ENCODE measurements at places on chromosomes 3 and 15.

DNA sequence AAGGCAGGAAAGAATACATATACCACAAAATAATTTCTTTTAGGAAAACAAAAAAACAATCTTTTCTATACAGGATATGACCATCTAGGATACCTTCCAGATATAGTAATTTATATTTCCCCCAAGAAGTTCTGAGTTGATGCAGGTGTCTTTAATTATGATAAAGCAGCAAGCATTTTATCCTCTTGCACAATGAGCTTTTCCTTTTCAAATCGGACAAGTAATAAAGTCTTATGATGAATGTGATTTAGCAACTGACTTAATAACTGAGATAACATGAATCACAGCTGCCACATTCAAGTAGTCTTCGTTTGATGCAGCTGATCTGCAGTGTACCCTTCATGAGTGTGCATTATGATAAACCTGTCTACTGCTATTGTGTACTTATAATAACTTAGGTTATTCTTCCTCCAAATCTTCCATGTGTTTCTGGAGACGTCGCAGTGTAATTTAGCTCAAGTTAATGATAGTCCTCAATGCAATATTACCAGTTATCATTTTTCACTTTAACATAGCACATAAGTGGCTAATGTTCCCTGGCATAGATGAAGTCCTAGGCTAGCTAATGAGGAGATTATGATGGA lies 260.3 kb upstream of the MRPL3 start:
- no peak for DNase-seq

DNA sequence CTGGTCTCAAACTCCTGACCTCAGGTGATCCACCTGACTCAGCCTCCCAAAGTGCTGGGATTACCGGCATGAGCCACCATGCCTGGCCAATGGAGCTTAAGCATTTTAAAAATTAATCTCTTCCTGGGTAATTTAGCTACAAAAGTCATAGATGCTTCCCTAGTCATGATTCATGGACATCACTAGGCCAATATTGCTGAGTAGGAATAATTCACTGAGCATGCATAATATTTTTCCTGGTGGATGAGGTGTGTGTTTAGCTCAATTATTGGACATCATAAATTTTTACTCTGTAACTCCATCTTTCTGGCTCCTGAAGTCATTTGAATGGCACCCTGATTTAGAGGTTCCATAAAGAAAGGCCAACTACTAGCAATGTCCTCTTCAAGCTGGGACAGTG lies 512.9 kb upstream of the AGTR1 start:
- no peak for DNase-seq

- DNase-seq, result no peak
Observed at GRCh38 chr3:195052939-195053338, 218.0 kb downstream of the XXYLT1 start.

- no peak for DNase-seq
Observed at GRCh38 chr3:71310359-71310979, 273.1 kb downstream of the FOXP1 start.

- no peak for DNase-seq
Observed at GRCh38 chr15:77352887-77353286, 67.0 kb downstream of the PEAK1 start.

- no peak for DNase-seq
Observed at GRCh38 chr15:80605591-80606150, 89.4 kb upstream of the ABHD17C start.

- no peak for DNase-seq
Observed at GRCh38 chr3:49248840-49249227, 28.2 kb downstream of the C3orf62 start.

GRCh38 chr3:140351466-140351865 lies 326.4 kb upstream of the TRIM42 start:
- no peak for DNase-seq

- no peak for DNase-seq
Observed at GRCh38 chr15:62740141-62741004, 302.2 kb upstream of the TPM1 start.

- DNase-seq, result no peak
Observed at GRCh38 chr3:9736831-9737230, 5.3 kb downstream of the BRPF1 start.
